ENCODE measurements at places on chromosomes 6 and 20. TPM values are rescaled to one million over a fixed set of nuclear protein-coding genes. Genes with fewer than 3 reads are reported as not detected.

The C6orf58 gene
- not detected for total RNA-seq

The DYNLT2 gene
- total RNA-seq: 0.39 TPM

The HDGFL1 gene
- total RNA-seq: not detected

The CRISP2 gene
- not detected for total RNA-seq

The FUT9 gene
- total RNA-seq: not detected

The CALHM5 gene
- total RNA-seq: 12.1 TPM

The PHACTR2 gene
- total RNA-seq: 53.8 TPM

The PPP1R16B gene
- 0.13 TPM for total RNA-seq

The CST11 gene
- not detected for total RNA-seq

The TRIM31 gene
- total RNA-seq: not detected

The BMP6 gene
- total RNA-seq: 38.6 TPM

The RIPPLY2 gene
- not detected for total RNA-seq

The OLIG3 gene
- not detected for total RNA-seq

The MCM3 gene
- 24.3 TPM for total RNA-seq

Measured in smooth muscle cell of the pulmonary artery (primary cell).